ENCODE measurements at places on chromosomes 6 and 20. TPM values are rescaled to one million over a fixed set of nuclear protein-coding genes. Genes with fewer than 3 reads are reported as not detected.

WFDC2 gene
- total RNA-seq = 0.22 TPM

OPRM1 gene
- total RNA-seq = not detected

DHX35 gene
- 10.8 TPM for total RNA-seq

ABHD16B gene
- total RNA-seq = not detected

ALDH5A1 gene
- 5.0 TPM for total RNA-seq

SLC22A7 gene
- total RNA-seq = not detected

SAYSD1 gene
- 25.6 TPM for total RNA-seq

RNF144B gene
- total RNA-seq = 16.6 TPM

PTPRT gene
- not detected for total RNA-seq

GHRH gene
- total RNA-seq = not detected

CHMP4B gene
- total RNA-seq = 42.4 TPM

PSMB8 gene
- total RNA-seq = 58.8 TPM

SAPCD1 gene
- 0.54 TPM for total RNA-seq

FILIP1 gene
- 2.0 TPM for total RNA-seq

AGER gene
- 0.78 TPM for total RNA-seq

XKR7 gene
- not detected for total RNA-seq

FBXO5 gene
- 17.7 TPM for total RNA-seq

XRN2 gene
- total RNA-seq = 124 TPM

LAMA4 gene
- total RNA-seq = 536 TPM

MAP1LC3A gene
- 22.7 TPM for total RNA-seq

KIAA1755 gene
- total RNA-seq = 2.0 TPM

POPDC3 gene
- 71.8 TPM for total RNA-seq

DCDC2 gene
- not detected for total RNA-seq

NHLRC1 gene
- total RNA-seq = 3.2 TPM

SLC16A10 gene
- 1.4 TPM for total RNA-seq

TRIM40 gene
- not detected for total RNA-seq

BCAS1 gene
- not detected for total RNA-seq

FAM209A gene
- not detected for total RNA-seq

HLA-DRB1 gene
- total RNA-seq = 0.86 TPM

STXBP5 gene
- total RNA-seq = 136 TPM

TXLNB gene
- total RNA-seq = 1.1 TPM

TSHZ2 gene
- 0.43 TPM for total RNA-seq

ISM1 gene
- total RNA-seq = 32.1 TPM

LIME1 gene
- total RNA-seq = 1.6 TPM

MTG2 gene
- 14.7 TPM for total RNA-seq

RAMACL gene
- total RNA-seq = 7.5 TPM

EPB41L1 gene
- total RNA-seq = 125 TPM

All from articular chondrocyte of knee joint (primary cell).